ENCODE measurements at places on chromosomes 4 and X.

DNA sequence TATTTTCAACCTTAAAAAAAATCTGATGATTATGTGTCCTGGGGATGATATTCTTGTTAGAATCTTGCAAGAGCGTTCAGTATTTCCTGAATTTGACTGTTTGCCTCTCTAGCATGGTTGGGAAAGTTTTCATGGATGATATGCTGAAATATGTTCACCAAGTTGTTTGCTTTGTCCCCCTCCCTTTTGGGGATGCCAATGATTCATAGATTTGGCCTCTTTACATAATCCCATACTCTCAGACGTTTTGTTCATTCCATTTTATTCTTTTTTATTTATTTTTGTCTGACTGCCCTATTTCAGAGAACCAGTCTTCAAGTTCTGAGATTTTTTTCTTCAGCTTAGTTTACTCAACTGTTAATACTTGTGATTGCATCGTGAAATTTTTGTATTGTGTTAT lies 415.1 kb downstream of the FAM47B start:
- no peak for DNase-seq

DNA sequence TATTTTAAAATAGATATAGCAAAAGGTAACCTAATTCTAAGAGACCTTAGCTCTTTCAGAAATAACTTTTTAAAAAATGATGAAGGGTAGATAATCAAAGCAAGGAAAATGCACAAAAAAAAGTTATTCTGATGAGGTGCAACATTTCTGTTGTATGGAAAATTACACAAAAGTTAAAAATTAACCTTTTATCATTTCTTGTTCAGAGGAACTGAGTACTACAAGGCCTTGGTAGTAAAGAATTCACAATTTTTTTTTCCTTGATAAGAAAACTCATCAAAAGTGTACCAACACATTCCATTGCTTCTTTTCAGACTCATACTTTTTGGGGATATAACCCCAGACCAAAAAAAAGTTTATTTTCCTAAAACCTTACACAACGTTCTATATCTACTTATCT lies 213.0 kb downstream of the IL15 start:
- no peak for DNase-seq

GRCh38 chr4:122842984-122843531 lies 16.4 kb downstream of the FGF2 start:
- DNase-seq = no peak

DNA sequence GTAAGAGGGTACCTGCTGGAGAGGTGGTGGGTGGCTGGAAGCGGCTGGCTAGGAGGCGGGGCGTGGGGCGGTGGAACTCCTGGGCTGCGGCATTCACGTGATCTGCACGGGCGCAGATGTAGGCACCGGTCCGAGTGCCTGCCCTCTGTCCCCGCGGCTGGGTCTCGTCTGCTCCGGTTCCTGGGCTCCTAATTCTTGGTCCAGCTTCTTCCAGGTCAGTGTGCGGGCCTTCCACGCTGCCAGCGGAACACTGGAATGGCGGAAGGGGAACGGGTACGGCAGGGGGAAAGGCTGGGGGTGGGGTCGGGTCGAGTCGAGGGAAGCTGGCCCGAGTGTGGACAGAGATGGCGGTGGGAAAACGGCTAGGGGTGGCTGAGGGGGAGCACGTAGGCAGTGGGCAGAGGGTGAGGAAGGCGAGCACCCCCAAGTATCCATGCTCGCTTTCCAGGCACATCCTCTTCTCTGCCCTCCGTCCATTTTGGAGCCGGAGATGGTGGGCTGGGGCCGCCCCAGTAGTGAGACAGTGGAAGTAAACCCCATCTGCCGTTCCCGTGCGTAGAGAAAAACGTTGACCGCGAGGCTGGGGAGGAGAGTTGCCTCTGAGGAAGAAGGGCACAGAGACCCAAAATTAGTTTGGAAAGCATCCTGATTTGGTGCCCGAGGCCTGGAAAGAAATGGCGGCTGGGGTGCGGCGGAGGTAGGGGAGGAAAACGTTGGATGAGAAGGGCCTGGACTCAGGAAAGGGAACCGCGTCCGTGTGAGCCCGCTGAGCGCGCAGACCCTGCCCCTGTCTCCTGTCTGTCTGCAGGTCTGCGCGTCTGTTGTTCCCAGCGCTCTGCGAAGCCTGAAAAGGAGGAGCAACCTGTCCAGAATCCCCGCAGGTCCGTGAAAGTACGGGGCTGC lies at the start of gene TCEAL4:
Gene TCEAL4, plus strand, starts transcription at position 105 of the 903 bp plus-strand sequence. CDS start 1,161 bp downstream, outside the sequence.
- DNase-seq = peak; percentile 44

- no peak for DNase-seq
Measured at GRCh38 chr4:75015627-75016026, 82.7 kb downstream of the PARM1 start.

GRCh38 chr4:85748654-85749053 lies 273.7 kb downstream of the ARHGAP24 start:
- DNase-seq = no peak

- DNase-seq = no peak
Measured at GRCh38 chr4:158581161-158581560, 59.5 kb downstream of the RXFP1 start.

DNA sequence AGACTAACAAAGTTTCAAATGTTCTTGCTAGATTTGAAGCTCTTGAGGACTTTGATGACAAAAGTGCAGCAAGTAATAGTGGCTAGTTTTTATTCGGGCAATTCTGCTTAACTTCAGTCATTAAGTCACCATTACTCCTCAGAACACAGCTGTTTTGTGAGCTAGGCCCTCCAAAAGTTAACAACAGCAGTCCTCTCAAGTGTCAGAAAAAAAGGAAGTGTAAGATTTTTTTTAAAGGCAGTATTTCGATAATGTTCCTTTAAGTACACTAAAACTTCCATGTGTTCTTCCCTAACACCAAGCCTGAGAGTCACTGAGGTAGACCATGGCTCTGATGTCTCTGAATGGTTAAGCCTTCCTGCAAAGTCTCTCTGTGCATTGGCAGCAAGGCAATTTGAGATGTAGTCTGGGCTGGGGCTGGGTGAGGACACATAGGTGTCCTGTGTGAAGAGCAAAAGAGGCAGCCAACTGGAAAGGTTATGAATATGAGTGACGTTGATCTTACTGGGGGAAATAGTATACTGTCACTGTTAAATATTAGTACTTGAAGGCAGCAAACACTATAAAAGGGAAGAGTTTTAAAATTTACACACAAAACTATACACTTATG lies 174.0 kb upstream of the MAP3K15 start:
- no peak for DNase-seq

DNA sequence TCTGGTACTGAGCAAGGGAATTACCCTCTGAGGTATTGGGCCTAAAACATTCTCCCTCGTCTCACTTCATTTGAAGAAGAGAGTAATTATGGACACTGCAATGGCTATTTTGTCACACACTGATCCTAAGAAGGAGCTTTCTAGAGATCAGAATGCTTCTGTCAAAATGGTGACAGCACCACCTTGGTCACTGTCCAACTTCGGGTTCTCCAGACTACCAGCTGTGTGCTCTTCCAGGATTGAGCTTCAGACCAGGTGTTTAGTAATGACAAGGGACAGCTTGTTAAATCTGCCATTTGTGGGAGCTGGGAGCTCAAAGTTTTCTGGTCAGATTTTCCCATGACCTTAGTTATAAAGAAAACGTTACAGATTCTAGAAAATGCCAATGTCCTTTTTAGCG lies 105.4 kb downstream of the POLA1 start:
- no peak for DNase-seq

- DNase-seq = no peak
Measured at GRCh38 chrX:136636121-136636520, 11.8 kb upstream of the CD40LG start.

GRCh38 chr4:126937846-126938422 lies 694.8 kb upstream of the INTU start:
- no peak for DNase-seq

GRCh38 chr4:47486231-47486673 lies 1.2 kb downstream of the ATP10D start:
- DNase-seq = no peak

DNA sequence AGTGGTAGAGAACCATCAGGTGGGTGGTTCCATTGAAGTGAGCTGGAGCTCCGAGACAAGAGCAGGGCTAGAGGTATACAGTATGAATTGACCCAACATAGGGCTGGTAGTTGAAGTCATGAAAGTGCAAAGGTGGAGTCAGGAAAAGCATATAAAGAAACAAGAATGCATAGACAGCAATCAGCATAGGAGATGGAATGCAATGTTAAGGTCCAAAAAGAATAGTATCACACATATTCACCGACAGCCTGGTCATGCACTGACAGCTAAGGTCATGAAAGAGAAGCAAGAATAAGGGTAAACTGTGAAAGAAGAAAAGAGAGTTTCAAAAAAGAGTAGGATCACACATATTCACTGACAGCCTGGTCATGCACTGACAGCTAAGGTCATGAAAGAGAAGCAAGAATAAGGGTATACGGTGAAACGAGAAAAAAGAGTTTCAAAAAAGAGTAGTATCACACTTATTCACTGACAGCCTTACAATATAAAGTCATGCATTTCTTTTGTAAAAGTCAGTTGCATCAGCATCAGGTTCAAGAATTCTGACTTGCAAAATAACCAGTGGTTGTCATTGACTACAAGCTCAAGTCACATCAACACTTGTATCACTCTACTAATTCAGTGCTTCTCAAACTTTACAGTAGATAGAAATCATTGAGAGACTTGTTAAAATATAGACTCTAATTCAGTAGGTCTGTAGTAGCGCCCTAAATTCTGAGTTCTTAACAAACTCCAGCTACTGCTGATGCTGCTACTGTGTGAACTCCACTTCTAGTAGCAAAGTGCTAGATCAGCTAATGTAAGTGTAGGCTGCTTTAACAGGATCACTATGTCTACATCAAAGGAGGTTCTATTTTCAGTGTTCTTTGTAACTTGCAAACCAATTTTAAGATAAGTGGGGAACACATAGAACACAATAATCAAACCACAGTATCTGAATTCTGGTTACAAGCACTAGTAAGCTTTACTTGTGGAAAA lies 221.9 kb downstream of the PDGFC start:
- no peak for DNase-seq

GRCh38 chr4:40850496-40850895 lies 100.7 kb downstream of the NSUN7 start:
- no peak for DNase-seq

- DNase-seq = no peak
Measured at GRCh38 chrX:68843992-68844391, 15.2 kb downstream of the EFNB1 start.
